Epithelial cell of prostate (primary cell): ENCODE measurements at places on chromosomes 7 and 10.

- DNase-seq = no peak
Observed at GRCh38 chr10:70892631-70893030, 4.3 kb upstream of the PCBD1 start.

- DNase-seq = no peak
Observed at GRCh38 chr10:4144817-4145216, 359.8 kb upstream of the KLF6 start.

GRCh38 chr7:50476953-50477625 lies 26.9 kb upstream of the FIGNL1 start:
- no peak for DNase-seq

- no peak for DNase-seq
Observed at GRCh38 chr7:6167004-6167551, 105.3 kb downstream of the CYTH3 start.

GRCh38 chr10:108323274-108323798 lies 1158.8 kb upstream of the SORCS1 start:
- DNase-seq = no peak

- no peak for DNase-seq
Observed at GRCh38 chr7:109956916-109957315, 1134.0 kb upstream of the LRRN3 start.

DNA sequence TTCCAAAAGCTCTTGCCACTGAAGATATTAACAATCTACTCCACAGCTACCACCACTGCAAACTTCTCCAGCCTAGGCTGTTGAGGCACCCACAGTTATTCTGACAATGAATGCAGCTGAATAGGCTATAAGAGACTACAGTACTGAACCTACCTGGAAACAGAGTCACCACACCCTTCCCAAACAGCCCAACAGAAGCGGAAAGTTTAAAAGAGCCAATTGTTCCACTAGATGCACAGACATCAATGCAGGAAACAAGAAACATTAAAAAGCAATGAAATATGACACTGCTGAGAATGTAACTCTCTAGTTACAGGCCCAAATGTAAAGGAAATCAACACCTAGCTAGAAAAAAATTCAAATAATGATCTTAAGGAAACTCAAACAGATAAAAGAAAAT lies 64.5 kb upstream of the PLA2G12B start:
- DNase-seq = no peak

DNA sequence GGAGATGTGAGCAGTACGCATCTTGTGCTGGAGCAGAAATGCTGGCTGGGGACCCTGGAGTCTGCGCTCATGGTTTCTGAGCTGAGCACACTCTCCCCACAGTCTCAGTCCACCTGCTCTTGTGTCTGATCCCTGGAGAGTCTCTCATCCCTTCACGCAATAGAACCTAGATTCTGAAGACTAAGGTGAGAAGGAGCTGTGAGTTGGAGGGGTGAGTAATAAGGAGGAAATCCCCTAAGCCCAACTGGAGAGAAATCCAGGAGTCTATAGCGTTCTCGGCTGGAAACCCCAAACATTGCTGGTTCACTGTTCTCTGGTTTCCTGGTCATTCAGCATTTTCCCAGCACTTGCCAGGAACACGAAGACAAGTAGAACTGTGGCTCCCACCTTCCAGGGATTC lies 68.3 kb upstream of the SMNDC1 start:
- DNase-seq = peak; percentile 36

GRCh38 chr10:74645692-74646091 lies 180.7 kb upstream of the KAT6B start:
- no peak for DNase-seq

GRCh38 chr7:139358541-139359365 lies 941 bp upstream of the LUC7L2 start:
- no peak for DNase-seq

GRCh38 chr7:26853788-26854393 lies 10.5 kb downstream of the SKAP2 start:
- DNase-seq = no peak

- DNase-seq = no peak
Observed at GRCh38 chr7:467856-468545, 51.6 kb downstream of the PDGFA start.

- no peak for DNase-seq
Observed at GRCh38 chr10:80528901-80529300, 8.8 kb upstream of the SH2D4B start.

GRCh38 chr7:139153832-139154231 lies 44.3 kb upstream of the ZC3HAV1 start:
- peak; percentile 18 for DNase-seq

DNA sequence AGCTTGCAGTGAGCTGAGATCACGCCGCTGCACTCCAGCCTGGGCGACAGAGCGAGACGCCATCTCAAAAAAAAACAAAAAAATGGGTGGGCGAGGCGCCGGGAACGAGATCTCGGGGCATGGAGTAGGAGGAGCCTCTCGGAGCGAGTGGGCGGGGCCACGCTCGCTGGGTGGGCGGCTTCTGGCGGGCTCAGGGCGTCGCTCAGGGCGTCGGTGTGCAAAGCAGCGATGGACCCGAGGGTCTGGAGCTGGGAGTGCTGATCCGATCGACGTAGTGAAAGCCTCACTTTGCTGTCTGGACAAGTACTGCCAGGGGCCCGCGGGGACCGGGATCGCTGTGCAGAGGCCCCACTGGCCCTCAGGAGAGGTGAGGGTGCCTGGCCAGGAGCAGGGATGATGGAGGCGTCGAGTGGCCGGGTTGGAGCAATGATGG lies 22.6 kb upstream of the AMZ1 start:
- no peak for DNase-seq

DNA sequence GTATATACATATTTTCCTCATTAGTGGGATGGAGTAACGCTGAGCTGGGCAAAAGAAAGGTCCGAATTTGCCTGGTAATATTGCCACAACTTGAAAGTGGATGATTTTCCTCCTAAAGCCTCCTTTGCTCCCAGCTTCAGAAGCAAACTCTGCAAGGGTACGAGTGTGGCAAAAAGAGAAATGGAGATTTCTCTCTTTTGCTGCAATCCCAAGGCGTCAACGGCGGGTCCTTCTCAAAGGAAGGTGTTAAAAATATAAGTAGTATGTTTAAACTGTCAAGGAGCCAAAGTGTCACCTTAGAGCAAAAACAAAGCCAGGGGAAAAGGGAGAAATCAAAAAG lies 12.4 kb upstream of the HOXA2 start:
- no peak for DNase-seq

GRCh38 chr10:125105155-125105554 lies 55.2 kb downstream of the CTBP2 start:
- DNase-seq = no peak

GRCh38 chr10:89926736-89927135 lies 225.3 kb downstream of the KIF20B start:
- DNase-seq = no peak

GRCh38 chr7:120079704-120080103 lies 193.3 kb upstream of the KCND2 start:
- no peak for DNase-seq

- no peak for DNase-seq
Observed at GRCh38 chr10:7274293-7274692, 136.5 kb downstream of the SFMBT2 start.

- no peak for DNase-seq
Observed at GRCh38 chr10:35236739-35237138, 99.6 kb upstream of the CCNY start.

DNA sequence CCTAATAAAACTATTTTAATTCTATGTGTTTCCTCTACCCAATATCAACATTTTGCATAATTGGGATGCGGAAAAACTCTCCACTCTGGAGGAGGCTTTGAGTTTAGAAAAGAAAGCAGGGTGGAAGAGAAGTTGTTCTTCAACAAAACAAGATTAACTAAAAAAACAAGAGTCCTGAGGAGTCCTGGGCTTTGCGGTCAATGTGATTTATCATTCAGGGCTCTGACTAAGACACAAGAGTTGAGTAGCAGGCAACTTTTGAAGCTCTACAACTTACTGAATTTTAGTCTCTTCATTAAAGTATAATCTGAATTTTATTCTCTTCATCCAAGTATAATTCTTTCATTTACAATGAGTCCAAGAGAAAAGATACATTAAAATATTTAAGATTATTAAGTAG lies 18.3 kb upstream of the TMEM26 start:
- no peak for DNase-seq

- DNase-seq = no peak
Observed at GRCh38 chr7:27735165-27735564, 4.8 kb upstream of the TAX1BP1 start.

- DNase-seq = no peak
Observed at GRCh38 chr7:94482796-94483195, 26.8 kb upstream of the CASD1 start.

GRCh38 chr10:126798649-126799048 lies 106.6 kb upstream of the DOCK1 start:
- no peak for DNase-seq

GRCh38 chr10:104117839-104118323 lies 4.1 kb upstream of the SFR1 start:
- DNase-seq = peak; percentile 80

DNA sequence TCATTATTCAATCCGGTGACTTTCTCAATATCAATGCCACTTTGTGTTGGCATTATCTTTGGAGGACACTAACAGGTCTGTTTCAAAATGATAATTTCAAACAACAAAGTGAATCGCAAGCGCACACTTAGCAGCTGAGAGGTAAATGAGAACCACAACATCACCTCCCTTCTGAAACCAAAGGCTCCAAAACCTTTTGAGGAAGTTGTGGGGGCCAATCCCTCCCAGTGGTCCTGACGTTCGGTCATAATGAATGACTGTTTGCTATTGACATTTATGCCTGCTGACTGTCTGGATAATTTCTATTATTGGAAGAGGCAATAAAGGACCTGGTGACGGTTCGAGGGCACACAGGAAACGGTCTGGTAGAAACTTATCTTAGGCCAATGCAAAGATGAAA lies 1.8 kb downstream of the ADARB2 start:
- no peak for DNase-seq

DNA sequence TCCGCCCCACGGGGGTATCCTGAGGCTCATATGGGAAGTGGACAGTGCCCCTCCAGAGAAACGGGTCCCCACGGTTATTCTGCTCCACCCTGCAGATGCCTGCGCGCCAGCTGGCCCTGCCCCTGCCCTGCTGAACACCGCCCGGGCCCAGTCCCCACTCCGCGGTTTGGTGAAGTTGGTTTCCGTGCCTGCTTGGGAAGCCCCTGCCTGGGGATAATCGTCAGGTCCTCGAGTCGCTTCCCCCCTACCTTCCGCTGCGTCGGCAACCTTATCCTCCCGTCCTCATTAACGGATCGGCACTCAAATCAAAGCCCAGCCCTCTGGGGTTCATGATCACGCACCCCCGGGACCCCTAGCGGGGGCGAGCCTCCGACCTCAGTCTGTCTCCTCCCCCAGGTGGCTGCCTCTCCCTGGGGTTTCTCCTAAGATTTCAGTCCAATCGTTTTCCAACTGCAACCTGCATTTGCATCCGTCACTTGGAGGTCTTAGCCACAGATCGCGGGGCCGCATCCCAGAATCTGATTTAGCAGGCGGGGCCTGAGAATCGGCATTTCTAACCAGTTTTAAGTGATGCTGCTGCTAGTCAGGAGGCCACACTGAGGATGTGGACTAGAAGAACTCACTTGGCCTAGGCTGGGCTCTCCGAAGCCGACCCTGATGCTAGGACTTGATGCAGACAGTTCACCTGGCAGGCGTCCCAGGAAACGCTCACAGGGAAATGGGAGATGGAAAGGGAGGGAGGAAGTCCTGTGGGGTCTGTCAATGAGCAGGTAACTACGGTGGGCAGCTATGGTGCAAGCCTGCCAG lies 27.6 kb downstream of the WDR86 start:
- DNase-seq = no peak
